RPMI7951 (cell line): ENCODE measurements at places on chromosomes 4 and X.

DNA sequence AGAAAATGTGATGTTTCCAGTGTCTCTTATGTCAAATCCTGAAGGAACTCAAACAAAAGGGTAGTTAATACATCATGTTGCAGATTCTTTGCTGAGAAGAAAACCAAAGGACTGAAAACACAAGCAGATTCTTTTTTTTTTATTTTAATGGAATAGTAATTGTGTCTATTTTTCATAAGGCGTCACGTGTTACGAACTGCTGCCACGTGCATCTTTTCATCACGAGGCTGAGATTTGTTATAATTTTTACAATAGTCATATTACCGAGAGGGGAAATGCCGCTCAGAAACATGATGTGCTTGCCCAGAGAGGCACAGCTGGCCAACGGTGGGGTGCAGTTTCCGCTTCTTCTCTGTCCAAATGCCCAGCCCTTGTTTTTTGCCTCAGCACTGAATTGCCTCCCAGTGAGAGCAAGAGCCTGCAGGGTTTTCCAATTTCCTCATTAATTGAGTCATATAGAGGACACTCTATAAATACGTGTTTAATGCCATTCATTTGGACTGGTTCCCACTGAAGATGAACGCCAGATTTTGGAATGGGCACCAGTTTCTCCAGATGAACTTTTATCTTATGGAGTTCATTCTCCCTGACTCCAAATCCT is 225.3 kb downstream of the STK32B start:
- DNase-seq: peak; percentile 30

- no peak for DNase-seq
These were observed 46.0 kb downstream of the MAOA start for GRCh38 chrX:43702079-43702524.

DNA sequence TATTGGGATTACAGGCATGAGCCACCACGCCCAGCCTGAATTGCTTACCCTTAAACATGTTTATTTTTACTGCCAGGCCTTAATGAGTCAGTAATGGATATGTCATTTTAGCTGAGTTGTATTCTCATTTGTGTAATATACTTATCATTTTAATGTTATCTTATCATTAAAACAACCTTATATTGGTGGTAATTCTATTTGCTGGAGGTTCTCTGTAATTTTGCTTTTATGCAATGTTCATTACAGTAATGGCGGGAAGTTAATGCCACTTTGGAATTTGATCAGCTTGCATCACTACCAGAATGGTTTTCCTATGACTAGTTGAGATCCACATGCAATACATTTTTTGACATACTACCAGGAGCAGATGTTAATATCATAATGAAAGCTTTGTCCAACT is 6.3 kb upstream of the PGAM4 start:
- DNase-seq: no peak

DNA sequence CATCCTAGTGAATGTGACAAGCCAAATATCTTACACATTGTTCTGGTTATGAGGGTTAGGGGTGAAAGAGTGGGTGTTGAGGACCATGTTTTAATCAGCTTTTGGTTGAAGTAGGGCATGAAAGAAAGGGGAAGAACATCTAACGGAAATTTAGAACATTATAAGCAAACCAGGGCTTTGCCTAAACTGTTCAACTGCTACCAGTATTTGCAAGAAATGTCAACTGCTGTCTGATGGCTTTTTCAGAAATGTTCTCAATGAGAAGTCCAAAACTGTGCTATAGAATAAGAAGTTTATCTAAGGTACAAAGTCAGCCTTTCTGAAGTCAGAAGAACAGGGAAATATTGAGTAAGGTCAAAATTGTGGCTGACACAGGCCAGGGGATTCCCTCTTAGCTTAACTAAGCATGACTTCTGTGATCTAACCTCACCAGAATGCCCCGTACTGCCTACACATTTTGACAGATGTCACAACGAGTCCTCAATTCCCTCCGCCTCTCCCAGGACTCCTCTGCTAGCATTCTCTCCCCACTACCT is 67.1 kb downstream of the DTHD1 start:
- no peak for DNase-seq

GRCh38 chr4:110275871-110276270 is 77.5 kb upstream of the ELOVL6 start:
- peak; percentile 67 for DNase-seq

GRCh38 chr4:92497141-92497540 is 193.4 kb downstream of the GRID2 start:
- DNase-seq: no peak

- no peak for DNase-seq
These were observed 72.8 kb downstream of the MAOB start for GRCh38 chrX:43809463-43809862.

DNA sequence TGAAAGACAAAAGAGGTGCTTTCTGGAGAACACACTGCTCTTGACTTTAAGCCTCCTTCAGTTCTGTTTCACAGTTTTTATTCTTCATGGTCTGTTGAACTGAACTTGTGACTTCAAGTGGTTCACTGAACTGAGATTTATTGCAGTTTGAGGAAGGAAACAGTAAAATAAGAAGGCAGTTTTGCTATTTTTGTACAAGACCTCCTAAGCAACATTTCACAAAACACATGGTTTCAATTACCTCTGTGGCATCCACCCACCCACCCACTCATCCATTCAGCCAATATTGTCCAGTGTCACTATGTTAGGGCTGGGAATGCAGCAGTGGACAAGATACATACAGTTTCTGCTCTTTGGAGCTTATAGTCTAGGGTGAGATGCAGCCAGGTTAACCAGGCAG is 131.3 kb downstream of the IL1RAPL2 start:
- peak; percentile 1 for DNase-seq

GRCh38 chr4:74260036-74260435 is 48.2 kb upstream of the EPGN start:
- no peak for DNase-seq

- DNase-seq: no peak
These were observed 94.8 kb upstream of the ELOVL6 start for GRCh38 chr4:110292994-110293744.

DNA sequence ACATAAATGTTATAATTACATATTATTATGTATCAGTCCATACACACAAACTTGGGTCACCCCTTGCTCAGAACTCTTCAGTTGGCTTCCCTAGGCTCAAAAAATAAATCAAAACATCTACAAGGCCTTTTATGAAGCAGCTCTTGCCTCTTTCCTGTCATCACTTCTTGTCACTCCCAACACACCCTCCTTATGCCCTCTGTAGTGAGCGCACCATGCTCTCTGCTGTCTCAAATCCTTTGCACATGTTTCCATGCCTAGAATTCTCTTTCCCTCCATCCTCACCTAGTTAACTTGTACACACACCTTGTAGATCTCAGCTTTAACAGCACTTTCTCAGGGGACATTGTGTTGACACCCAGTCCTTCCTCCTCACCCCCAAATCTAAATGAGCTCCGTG is 53.0 kb downstream of the ATP8A1 start:
- DNase-seq: no peak

- DNase-seq: peak; percentile 70
These were observed 164.7 kb downstream of the CHIC2 start for GRCh38 chr4:53899586-53900270.
